ENCODE measurements at places on chromosomes 11 and 22. TPM values are rescaled to one million over a fixed set of nuclear protein-coding genes. Genes with fewer than 3 reads are reported as not detected.

DNA sequence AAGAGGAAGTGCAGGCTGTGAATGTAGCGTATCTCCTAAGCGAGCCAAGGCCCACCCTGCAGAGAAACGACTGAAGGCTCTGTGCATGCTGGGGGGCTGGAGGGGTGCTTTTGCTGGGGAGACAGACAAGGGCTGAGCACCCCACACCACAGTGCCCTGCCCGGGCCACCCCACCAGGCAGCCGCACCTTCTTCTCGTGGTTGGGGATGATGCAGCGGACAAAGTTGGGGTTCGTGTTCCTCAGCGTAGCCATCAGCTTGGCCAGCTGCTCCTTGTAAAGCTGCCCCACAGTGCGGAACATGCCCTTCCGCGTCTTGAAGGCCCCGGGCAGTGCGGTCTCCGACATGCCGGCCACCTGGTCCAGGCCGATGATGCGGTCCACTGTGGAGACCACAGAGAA is 53.3 kb downstream of the APOL1 start:
- H3K36me3 ChIP-seq: peaks cover 98% of the 10 kb centered on the region
- no peak overlapping the region for H3K27ac ChIP-seq
- no peak for DNase-seq
- H3K4me3 ChIP-seq: no peak overlapping the region
- no peaks in the 10 kb centered on the region for H3K27me3 ChIP-seq

- H3K27me3 ChIP-seq: no peaks in the 10 kb centered on the region
- H3K27ac ChIP-seq: no peak overlapping the region
- no peak overlapping the region for H3K4me3 ChIP-seq
Observed at GRCh38 chr22:20577549-20577975, 70.2 kb downstream of the MED15 start.

DNA sequence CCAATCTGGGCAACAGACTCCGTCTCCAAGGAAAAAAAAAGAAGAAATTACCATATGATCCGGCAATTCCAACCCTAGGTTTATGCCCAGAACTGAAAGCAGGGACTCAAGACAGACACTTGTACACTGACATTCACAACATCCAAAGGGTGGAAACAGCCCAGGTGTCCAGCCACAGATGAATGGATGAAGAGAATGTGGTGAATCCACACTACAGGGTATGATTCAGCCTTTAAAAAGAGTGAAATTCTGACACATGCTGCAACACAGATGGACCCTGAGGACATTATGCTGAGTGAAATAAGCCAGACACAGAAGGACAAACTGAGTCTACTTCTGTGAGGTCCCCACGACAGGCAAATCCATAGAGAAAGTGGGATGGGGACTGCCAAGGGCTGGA is 43.9 kb downstream of the SGSM3 start:
- H3K27me3 ChIP-seq: no peaks in the 10 kb centered on the region
- no peak overlapping the region for H3K4me3 ChIP-seq
- no peak for DNase-seq

DNA sequence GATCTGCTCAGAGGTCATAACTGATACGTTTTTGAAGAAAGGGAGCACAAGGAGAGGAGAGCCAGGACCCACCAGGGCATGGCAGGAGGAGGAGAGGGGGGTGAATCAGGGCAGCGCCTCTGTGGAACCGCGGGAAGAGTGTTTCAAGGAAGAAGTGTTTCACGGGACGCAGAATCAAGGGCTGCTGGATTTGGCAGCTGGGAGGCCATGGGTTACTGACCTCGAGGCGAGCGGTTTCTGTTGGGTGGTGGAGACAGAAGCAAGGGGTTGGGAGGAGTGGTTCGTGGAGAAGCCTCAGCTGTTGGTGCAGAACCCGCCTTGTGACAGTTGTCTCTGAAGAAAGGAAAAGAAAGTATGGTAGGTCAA is 13.1 kb downstream of the VPS26B start:
- peaks cover 3% of the 10 kb centered on the region for H3K4me1 ChIP-seq
- no peak overlapping the region for H3K4me3 ChIP-seq
- H3K27ac ChIP-seq: no peak overlapping the region
- H3K36me3 ChIP-seq: peaks cover 71% of the 10 kb centered on the region
- no peak for DNase-seq
- H3K27me3 ChIP-seq: no peaks in the 10 kb centered on the region

GRCh38 chr22:30252411-30253204 is 6.0 kb upstream of the LIF start:
- H3K36me3 ChIP-seq: no peaks in the 10 kb centered on the region
- no peaks in the 10 kb centered on the region for H3K27me3 ChIP-seq
- H3K4me3 ChIP-seq: no peak overlapping the region
- DNase-seq: no peak

The EFCAB6 gene
- total RNA-seq: 0.36 TPM

The POU2F3 gene
- total RNA-seq: not detected

The FOLR2 gene
- total RNA-seq: not detected
